ENCODE measurements at places on chromosomes 16 and 17.
A peak's percentile ranks its signal among the peaks of the same experiment; 100 is the strongest.

GRCh38 chr17:7131423-7131791 is 16.8 kb upstream of the ASGR2 start:
- DNase-seq = no peak

- DNase-seq = no peak
These were observed 20.1 kb downstream of the UNC119 start for GRCh38 chr17:28532050-28532960.

- no peak for DNase-seq
These were observed 21.9 kb upstream of the PHAF1 start for GRCh38 chr16:67087803-67088202.

- DNase-seq = peak; percentile 89
These were observed 259.7 kb downstream of the SEC14L1 start for GRCh38 chr17:77400445-77400870.

DNA sequence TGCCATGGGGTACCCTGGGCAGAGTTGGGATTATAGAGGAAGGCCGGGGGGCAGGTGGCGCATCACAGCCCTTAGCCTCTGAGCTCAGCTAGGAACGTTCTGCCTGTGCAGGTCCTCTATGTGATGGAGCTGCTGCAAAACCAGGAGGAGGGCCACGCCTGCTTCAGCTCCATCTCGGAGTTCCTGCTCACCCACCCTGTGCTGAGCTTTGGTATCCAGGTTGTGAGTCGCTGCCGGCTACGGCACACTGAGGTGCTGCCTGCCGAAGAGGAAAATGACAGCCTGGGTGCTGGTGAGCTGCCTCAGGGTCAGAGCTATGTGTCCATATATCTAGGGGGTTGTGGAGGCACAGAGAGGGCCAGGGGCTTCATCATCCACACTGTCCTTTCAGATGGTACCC is 5.8 kb upstream of the NRN1L start:
- no peak for DNase-seq

- peak; percentile 8 for DNase-seq
These were observed 62.0 kb upstream of the NUDT7 start for GRCh38 chr16:77660311-77660710.

GRCh38 chr17:13477180-13477611 is 124.5 kb downstream of the HS3ST3A1 start:
- DNase-seq = no peak

DNA sequence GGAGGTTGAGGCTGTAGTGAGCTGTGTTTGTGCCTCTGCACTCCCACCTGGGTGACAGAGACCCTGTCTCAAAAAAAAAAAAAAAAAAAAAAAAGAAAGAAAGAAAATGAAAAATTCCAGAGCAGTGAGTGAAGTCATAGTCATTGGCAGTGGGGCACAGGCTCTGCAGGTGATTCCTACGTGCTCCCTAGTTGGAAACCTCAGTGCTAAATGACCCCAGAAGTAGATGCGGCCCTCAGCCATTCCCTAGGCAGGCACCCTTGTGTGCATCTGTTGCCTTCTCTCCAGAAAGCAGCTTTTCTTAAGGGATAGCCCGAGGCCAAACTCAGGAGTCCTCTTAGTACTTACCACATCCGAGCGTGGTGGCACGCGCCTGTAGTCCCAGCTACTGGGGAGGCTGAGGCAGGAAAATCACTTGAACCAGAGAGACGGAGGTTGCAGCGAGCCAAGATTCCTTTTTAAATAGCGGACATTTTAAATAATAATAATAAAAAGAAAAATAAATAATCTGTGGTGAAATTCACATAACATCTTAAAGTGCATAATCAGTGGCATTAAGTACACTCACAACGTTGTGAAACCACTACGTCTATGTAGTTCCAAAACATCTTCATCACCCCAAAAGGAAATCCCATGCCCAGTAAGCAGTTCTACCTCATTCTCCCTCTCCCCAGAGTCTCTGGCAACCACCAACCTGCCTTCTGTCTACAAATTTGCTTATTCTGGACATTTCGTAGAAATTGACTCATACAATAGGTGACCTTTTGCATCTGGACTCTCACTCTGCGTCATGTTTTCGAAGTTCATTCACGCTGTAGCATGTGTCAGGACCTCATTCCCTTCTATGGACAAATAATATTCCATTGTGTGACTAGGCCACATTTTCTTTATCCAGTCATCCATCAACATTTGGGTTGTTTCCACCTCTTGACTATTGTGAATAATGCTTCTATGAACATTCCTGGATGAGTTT is 12.5 kb upstream of the SPHK1 start:
- no peak for DNase-seq

DNA sequence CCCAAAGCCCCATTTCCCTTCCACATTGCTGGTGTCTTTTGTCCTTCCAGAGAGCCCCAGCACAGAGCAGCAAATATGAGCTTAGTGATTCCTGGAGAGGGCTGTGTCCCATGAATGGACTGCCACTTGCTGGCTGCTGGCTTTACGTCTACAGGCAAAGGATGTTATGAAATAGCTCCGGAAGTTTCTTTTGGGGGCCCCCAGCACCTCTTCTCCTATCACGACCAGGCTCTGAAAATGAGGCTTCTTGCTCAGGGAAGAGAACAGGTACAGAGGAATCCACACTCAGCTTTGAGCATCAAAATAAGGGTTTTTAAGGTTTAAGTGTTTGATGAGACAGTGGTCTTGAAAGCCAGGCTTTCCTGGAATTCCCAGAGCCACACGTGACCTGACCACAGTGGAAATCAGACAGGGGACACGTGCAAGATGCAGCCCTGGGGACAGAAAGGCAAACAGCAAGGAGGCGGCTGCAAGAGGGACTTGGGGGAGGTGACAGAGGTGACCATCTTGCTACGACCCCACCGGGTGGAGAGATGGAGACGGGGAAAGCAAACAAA is 58.1 kb downstream of the ZDHHC7 start:
- no peak for DNase-seq

DNA sequence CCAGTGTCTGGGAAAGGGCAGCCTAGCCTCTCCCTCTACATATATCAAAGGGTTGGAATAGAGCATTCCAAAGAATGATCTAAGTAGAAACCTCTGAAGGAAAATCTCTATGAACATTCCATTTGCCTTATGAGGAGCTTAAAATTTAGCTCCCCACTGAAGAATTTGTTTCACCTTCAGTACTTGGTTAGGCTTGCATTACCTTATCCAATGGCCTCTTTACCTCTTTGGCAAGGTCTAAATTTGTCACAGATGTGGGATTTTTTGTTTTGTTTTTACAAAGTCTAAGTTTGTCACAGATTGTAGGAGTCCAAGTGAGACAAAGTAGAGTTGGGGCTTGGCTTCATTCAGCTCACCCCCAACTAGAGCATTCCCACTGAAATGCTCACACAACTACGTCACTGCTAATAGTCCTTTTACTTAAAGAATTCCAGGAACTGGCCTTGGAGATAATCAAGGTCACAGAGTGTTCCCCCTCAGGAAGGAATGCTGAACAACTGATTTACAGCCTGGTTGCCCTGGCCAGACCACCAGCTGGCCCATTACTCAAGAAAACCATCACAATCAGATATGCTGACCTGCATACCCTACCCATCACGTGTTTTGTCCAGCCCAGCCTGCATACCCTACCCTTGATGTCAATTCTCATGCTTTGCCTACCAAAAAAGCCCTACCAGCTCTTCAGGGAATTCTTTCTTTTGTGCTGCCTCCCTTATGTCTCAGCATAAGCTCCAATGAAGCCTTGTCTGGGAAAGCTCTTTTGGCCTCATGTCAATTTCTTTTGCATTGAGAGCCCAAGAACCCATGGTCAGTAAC is 26.5 kb upstream of the PPM1D start:
- no peak for DNase-seq

- DNase-seq = no peak
These were observed 169.6 kb downstream of the KCNJ2 start for GRCh38 chr17:70338946-70339354.

DNA sequence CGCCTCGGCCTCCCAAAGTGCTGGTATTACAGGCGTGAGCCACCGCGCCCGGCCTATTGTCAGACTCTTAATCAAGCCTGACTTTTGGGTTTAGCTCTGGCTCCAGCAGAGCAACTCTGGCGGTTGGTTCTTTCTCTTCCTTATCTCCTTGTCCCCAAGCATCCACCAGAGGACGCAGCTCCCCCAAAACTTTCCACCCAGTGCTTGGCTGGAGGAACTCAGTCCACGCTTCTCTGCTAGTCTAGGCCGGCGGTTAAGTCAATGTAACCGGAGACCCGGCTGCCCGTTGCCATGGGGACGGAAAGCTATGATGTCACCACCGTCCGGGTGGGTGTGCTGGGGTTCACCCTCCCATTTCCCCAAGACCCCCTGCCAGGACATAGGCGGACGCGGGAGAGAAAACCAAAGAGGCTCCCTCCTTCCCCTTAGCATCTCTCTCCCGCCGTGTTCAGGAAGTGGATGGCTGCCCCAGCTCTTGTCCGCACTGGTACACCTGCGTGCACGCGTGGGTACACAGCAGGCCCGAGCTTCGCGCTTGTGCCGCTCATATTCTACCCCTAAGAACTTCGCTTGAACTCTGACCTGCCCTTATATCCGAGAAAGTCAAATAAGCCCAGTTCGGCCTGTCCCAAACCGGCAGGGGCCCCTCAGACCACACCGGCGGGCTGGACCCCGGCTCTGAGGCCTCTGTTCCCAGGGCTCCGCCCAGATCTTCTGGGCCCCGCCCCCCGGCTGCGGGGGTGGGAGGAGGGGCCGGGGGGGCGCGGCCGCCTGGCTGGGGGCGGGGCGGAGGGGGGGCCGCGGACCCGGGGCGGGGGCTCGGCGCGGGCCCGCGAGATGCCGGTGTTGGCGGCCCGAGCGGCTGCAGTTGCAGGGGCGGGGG is at the start of gene RND2:
Gene RND2, plus strand, starts transcription at position 825 of the 883 bp plus-strand sequence. CDS start 117 bp downstream, outside the sequence.
- DNase-seq = peak; percentile 75

DNA sequence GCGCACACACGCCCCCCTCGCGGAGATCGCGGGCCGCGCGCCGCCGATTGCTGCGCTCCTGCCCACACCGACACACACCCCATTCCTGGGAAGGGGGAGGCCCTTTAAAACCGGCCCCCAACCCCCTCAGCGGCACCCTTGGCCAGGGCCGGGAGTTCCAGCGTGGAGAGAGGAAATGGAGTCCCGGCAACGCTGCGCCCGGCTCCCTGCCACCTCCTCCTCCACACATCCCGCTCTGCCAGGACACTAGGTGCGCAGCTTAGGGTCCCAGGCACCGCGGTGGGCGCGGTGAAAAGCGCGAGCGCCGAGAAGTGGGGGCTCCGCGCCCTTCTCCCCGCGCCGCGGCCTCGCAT is 397 bp downstream of the CDC42EP4 start:
- no peak for DNase-seq

GRCh38 chr16:14502256-14502875 is 127.7 kb downstream of the PARN start:
- DNase-seq = no peak

DNA sequence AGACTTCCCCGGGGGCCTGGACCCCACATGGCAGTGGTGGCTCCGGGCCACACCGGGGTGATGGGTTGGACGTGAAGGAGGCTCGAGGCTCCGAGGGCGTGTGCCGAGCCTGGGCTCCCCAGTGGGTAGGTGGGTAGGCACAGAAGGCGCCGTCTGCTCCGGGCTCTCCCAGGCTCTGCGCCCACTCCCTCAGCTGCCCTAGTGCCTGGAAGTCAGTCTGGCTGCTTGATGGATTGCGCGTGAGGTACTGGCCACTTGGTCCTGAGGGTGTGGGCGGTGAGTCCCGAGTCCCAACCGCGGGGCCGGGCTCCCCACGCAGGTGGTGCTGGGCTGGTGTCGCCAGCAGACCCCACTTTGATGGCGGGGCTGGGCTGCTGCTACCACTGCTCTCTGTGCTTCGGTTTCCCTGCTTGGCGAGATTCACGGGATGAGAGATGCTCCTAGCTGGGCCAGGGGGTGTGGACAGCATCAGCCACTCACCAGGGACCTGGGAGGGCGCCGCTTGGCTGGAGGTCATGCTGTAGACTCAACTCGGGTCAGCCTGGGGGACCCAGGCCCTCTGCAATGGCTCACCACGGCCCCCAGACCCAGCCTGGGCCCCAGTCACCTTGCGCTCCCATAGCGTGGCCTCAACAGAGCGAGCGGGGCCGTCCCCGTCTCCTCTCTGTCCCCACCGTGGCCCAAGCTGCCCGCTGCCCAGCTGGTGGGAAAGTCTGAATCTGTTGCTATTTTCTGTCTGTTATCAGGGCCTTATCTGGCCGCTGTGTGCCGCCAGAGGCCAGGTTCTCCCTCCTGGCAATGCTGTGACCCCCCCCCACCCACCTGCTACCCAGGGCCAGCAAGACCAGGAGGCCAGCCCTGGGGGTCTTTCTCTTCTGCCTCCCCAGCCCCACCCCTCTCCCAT is 26.1 kb downstream of the ZFPM1 start:
- DNase-seq = no peak

- DNase-seq = no peak
These were observed 45.8 kb upstream of the GAS7 start for GRCh38 chr17:10243883-10244844.

DNA sequence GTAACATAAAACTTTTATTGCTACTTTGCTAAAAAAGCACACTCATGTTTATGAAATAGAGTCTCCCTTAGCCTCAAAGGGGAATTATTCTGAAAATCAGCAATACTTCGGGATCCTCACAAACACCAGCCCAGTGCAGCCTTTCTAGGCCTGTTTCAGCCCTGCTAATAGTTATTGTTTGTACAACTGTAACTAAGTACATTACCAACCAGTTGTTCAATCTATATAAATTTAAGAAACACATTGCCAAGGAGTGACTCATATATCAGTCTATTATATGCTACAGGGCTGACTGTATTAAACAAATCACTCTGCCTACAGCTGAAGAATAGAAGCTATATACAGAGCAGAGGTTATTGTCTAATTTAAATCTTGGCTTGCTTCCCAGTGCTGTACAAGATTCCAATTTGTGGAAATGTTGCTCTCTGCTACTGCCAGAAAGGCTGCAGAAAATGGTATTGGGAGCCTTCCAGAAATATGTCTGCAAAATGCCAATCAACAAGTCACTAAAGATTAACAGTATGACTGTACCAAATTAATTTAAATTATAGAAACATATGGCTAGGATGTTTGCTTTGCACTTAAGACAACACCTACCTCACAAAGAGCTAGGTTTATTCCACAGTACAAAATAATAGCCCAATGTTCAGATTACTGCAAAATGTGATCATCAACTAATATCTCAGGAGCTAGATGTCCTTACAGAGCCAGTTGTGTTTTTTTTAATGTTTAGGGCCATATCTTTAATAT is 49.7 kb downstream of the TOX3 start:
- DNase-seq = no peak

GRCh38 chr16:72187551-72187950 is 15.6 kb upstream of the PMFBP1 start:
- no peak for DNase-seq

DNA sequence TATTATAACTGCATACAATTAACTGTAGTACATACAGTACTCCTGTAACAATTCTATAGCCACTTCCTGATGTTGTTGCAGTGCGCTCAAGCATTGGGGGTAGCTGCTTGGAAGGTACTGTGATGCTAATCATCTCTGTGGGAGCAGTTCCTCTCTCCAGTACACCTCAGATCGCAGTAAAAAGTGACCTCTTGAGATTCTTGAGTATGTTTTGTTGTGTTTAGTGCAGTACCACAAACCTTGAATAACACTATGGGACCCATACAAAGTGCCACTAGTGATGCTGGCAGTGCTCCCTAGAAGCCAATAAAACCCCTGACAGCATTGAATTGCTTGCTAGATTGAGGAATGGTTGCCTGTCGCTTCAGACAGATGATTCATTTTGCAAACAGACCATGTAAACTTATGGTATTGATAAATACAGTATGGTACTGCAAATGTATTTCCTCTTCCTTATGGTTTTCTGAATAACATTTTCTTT is 193.0 kb downstream of the SPECC1 start:
- DNase-seq = no peak

Data from activated CD4-positive, alpha-beta T cell treated with anti-CD3 and anti-CD28 coated beads, Interleukin-10, Interleukin-2, amounts not matched to agents 100 ng/mL and 50 ng/mL, durations not matched to agents 16 hours and 8 hours (primary cell).